ENCODE measurements at places on chromosomes 12 and 14.

- DNase-seq, result no peak
These were observed 238.3 kb downstream of the FUT8 start for GRCh38 chr14:65650826-65651225.

DNA sequence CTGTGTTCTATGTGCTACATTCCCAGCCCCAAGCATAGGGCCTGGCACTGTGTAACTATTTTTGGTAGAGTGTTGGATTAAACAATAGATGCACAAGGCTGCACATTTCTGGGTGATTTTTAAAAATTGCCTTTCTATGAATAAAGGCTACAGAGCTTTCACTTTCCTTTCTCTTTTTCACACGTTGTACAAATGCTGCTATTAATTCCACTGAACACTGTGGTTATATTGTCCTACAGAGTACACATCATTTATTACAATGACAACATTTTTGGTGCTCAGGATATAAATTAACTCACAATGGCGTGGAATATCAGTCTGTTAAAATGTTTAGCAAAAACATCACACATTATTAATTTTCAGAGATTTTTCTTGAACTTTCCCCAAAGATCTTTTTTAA lies 3.6 kb upstream of the EML1 start:
- no peak for DNase-seq

DNA sequence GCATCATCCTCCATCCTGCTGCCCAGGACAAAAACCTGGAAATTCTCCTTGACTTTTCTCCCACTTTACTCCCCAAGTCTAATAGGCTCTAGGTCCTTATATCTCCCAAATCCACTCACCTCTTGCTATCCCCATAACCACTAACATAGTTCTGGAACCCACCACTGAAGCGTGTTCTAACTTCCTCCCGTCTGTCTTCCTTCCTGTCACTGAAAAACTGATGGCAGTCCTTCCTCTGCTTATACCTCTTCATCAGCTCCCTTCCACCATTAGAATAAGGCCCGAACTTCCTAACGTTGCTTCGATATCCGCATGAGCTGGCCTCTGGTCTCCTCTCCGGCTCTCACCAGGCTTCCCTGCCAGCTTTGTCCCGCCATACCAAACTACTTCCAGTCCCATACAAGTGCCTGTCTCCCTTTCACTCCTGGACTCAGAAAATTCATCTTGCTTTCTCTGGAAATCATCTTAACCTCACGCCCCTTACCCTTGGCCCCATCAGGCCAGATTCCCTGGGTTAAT lies 63.0 kb upstream of the BCL2L14 start:
- no peak for DNase-seq

DNA sequence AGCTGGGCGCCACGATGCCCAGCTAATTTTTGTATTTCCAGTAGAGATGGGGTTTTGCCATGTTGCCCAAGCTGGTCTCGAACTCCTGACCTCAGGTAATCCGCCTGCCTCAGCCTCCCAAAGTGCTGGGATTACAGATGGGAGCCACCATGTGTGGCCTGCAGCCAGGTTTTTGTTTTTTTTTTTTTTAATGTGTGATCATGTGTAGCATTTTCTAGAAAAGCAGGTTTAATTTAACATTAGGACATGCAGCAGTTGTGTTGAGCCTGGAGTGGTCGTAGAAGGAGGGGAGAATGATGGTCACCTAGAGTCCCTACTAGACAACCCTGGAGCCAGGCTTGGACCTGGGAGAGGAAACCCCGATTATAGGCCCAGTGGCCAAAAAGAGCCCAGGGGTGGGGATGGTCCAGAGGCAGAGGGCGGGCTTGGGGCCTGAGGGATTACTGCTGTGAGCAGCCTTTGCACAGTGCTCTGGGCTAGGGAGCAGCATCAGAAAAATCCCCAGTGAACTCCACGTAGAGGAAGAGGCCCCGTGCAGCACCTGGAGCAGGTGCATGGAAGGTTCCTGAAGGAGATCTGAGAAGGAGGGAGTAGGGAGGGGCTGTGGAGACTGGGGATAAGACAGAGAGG lies 13.6 kb downstream of the DLK1 start:
- DNase-seq, result no peak

Measured in HCT116 (cell line).